ENCODE measurements at places on chromosomes 16 and 17.
A peak's percentile ranks its signal among the peaks of the same experiment; 100 is the strongest.

GRCh38 chr17:66485309-66485947 is 183.0 kb downstream of the PRKCA start:
- DNase-seq = no peak

GRCh38 chr17:76687298-76688164 is 23.2 kb downstream of the MXRA7 start:
- DNase-seq = no peak

DNA sequence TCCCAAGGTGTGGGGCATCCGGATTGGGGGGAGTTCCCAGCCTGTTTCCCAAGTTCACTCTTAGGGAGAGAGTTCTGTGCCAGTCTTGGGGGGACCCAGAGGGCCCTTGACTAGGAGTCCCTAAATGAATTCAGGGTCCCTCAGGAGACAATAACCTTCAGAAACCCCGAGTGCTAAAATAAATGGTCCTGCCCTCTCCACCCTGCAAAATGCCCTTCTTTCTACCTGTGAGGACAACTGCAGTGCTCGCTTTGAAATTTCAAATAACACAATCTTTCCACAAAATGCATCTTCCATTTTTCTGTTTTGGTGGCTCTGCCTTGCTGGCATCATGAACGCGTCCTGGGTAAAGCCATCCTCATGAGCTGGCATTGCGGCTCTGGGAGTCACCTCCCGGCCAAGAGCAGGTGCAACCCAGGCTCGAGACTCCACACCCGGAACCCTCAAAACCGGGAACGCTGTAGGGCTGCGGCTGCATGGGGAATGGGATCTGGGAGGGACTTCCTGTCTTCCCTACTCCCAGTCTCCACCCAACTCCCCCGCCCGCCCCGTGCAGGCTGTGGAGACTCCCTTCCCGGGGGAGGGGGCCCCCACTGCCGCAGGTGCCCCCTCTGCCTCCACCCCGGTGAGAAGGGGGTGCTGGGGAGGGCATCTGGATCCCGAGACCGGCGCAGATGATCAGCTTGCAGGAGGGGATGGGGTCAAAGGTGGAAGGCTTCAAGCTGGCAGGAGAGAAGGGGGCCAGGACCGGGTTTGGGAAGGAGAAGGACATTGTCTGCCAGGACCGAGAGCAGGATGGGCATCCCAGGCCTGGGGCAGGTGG is at the start of gene ZNF205:
Gene ZNF205, plus strand, starts transcription at position 529 of the 823 bp plus-strand sequence. CDS start 845 bp downstream, outside the sequence.
- no peak for DNase-seq

DNA sequence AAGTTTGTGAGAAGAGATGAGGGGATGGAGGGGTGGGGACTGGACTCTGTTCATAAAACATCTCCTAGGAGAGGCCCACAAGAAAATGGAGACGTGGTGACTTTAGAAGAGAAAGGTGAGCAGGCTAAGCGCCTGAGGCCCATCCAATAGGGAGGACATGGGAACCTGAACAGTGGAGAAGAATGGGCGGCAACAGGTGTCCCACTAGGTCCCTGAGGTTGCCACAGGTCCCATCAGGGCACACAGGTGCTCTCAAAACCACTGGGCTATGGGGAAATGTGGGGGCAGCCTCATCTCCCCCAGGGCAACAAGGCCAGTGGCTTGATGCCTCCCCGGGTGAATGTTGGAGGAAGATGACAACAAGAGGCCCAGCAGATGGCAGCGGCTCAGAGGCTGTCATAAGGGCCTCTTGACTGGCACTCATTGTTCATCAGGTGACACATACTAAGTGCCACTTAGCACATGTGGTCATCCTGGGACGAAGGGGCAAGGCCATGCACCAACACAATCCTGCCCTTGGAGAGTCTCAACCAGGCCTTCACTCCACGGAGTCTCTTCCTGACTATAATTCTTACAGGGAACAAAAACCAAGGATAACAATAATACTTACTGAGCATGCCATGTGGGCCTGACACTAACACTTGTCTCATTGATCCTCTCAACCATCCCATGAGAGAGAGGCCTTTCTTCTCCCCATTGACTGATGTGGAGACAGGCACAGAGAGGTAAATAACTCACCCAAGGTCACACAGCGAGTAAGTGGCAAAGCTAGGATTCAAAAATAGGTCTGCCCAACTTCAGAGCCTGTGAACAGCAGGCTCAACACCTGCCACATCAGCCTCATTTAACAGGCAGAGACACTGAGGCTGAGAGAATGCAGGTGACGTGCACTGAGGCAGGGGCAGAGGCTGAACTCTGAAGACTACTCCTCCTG is 38.0 kb downstream of the CUEDC1 start:
- peak; percentile 35 for DNase-seq

DNA sequence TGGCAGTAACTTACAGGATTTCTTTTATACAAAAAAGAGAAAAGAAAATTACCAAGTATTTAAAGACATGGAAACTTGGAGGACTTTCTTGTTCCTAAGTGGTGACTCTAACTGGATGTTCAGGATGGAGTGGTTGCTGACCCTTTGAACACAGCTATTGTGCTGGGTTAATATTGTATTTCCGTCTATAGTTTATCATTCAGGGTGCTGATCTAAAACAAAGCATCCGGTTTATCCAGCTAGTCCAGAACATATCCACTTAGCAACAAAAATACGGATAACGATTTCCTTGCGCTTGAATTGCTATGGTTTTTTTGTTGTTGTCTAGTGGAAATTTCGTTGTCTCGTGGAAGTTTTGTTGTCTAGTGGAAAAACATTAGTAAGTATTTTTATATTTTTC is 38.2 kb downstream of the SNTB2 start:
- DNase-seq = no peak

- DNase-seq = no peak
Observed at GRCh38 chr17:887551-888209, 91.9 kb downstream of the NXN start.

GRCh38 chr16:81544700-81545271 is 100.2 kb downstream of the CMIP start:
- DNase-seq = no peak

DNA sequence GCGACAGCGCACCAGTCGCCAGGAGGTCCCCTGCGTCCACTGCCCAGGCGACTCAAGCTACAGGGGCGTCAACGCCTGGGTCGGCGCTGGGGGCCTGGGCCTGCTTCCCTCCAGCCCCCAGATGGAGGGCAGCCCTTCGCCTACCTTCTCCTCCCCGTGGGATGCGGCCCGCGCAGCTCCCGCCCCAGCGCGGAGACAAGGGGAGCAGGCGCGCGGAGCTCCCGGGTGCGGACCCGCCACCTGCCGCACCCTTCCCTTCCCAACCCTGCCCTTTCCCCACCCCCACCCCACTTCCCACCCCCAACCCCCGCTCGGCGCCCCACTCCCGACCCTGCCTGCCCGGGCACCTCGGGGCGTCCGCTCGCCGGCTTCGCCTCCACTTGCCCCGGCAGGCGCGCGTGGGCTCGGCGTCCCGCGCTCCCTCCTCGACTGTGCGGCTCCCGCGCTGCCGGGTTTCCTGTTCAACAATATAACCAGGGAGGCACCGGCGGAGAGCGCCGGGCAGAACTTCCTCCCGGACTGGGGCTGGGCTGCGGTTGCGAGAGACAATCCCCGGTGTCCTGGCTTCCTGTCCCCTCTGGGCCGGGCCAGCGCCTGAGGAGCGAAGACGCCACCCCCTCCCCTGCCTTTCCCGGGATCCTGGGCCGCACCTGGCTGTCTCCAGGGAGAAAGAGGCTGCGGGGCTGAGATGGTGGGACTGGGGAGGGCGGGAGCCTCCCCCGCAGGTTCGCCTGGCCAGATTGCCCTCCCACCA is at the start of gene ARHGAP27:
Gene ARHGAP27, minus strand, starts transcription at position 466 of the 754 bp plus-strand sequence. CDS start 2,591 bp downstream, outside the sequence.
- DNase-seq = peak; percentile 40

DNA sequence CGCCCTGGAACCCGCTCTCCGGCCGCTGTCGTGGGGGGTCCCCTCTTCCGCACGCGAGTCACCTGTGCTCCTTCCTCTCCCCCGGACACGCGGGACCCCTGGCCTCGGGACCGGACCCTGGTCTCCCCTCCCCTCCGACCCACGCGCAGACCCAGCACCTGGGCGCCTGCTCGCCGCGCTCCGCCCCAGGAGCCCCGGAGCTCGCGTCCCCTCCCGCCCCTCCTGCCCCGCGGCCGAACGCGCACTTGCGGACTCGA is 762 bp downstream of the RAB40B start:
- no peak for DNase-seq

- DNase-seq = no peak
Observed at GRCh38 chr16:23113185-23113584, 36.1 kb downstream of the USP31 start.

DNA sequence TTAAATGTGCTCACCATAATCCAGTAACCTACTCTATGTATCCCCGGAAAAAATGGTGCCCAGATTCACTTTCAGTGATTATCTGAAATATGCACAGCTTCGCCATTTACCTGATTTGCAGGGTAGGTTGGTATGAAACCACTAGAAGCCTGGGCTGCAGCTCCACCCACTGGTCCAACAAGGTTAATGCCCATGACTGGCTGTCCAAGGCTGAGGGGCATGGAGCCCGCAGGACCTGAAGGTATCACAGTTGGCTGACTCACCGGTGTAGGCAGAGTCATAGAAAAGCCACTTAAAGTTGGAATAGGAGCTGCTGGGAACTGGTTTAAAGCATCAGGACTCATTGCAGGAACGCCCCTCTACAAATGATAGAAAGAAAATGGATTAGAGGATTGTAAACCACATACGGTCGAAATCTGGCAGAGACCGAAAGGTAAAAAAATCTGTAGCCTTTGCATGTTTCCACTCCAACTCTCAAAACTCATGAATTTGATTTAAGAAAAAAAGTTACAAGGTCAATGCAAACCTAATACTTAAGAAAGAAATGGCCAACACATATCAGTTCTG is 38.6 kb downstream of the SYNRG start:
- peak; percentile 32 for DNase-seq

- DNase-seq = no peak
Observed at GRCh38 chr17:44283344-44284023, 15.5 kb upstream of the SLC4A1 start.

GRCh38 chr17:2903193-2903974 is 107.1 kb downstream of the RAP1GAP2 start:
- DNase-seq = no peak

GRCh38 chr17:21250854-21251253 is 2.4 kb downstream of the NATD1 start:
- no peak for DNase-seq

- DNase-seq = no peak
Observed at GRCh38 chr16:12255919-12256665, 279.6 kb downstream of the SNX29 start.

GRCh38 chr17:12068946-12069345 is 48.3 kb downstream of the MAP2K4 start:
- no peak for DNase-seq

- DNase-seq = no peak
Observed at GRCh38 chr16:5478036-5478435, 380.4 kb upstream of the EEF2KMT start.

- DNase-seq = no peak
Observed at GRCh38 chr17:30413109-30413508, 34.4 kb downstream of the CPD start.

- DNase-seq = no peak
Observed at GRCh38 chr17:58960068-58960467, 146.6 kb downstream of the TRIM37 start.

DNA sequence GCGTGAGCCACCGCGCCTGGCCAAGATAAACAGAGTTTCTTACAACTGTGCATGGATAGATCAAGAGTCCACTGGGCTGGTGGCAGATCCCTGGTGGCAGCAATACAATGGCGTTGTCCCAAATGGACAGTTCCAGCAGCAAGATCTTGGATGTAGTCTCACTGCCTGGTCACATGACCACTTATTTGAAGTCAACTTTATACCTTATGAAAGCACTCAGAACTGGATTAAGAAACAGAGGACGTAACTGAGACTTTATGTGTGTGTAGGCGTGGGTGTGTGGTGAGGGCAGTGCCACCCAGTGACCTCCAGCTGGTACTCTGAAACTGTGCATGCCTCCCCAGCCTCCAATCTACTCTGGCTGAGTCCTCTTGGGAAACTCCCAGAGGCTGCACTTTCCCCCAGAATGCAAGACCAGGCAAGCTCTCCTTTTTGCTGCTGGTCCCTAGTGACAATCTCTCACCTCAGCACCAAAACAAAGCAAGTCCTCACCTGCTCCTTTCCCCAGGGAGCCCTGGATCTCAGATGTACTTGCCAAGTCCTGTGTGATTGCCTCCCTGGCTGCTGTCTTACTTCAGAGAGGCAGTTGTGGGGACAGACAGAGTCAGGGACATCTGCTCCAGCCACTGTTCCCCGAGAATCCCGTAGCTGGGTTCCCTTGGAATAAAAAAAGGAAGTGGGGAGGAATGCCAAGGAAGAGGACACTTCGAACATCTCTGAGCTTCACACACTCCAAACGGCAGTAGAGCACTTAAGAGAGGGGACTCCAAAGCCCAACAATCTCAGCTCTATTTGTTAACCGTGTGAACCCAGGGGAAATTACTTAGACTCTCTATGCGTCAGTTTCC is 11.7 kb upstream of the ST6GALNAC2 start:
- DNase-seq = no peak
